ENCODE measurements at places on chromosomes 16 and 17.

DNA sequence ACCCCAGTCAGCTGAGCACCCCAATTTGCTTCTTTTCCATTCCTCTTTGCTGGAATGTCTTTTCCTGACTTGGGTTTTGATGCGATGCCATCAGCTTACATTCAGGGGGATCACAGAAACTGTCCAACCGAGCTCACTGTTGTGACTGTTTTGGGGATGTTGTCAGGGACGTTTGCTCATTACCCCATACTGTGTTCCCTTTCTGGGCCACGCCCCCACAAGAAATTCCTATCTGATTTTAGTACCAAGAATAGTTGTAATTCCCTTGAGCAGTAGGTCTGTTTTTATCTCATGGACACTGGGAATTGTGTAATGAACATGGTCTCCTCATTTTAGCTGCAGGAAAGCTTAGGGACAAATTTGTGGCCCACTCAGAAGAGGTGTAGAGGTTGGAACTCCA lies 2.6 kb upstream of the NTN1 start:
- DNase-seq = no peak

DNA sequence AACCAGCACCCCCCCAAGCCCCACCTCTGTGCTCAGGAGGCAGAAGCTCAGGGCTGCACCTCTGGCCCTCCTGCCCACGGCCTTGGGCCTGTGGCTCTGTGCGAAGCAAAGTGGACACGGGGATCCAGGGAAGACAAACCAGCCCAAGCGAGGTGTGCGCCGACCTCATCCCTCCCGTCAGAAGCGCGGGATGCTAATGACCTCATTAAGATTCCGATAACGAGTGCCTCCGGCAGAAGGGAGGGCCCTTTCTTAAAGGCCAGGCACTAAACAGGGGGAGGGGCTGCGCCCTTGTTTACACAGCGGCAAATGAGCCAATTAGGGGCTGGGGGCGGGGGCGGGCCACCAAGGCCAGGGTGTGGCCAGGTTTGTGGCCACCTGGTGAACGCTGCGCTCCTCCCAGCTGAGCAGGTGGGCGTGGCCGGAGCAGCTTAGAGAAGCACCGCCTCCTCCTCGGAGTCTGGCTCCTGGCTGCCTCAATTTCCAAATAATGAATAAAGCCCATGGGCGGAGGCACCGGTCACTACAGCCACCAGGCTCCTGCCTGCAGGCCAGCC lies 3.2 kb downstream of the CBX4 start:
- peak; percentile 57 for DNase-seq

DNA sequence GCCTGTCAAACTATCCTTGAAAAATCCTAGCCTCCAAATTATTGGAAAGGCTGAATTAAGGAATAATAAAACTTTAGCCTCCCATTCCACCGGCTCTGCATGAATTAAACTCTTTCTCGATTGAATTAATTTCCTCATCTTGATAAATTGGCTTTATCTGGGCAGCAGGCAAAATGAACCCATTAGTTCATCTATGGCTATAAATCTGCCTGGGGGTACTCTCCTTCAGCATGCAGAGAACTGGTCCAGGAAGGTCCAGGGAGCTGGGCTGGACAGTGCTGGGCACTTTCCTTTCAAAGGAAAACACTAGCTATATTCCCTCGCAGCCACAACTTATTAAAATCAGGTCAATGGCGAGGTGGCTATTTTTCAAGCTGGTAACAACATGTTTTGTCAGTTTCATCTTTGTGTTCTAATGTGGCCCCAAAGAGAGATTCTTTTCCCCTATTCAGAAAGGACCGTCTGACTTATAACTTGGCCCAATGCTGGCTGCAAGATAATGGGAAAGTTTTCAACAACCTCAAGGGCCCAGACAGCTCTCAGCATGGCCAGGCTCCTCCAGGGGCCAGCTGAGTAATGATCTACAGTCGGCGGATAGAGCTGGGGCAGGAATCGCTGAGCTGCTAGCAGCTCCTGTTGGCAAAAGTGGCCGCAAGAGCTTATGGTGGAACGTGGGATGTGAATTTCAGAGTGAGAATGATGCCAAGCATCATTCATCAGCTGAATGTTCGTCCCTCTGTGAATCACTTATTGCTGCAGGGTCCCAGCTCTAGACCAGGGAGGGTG lies 326.9 kb downstream of the SLC39A11 start:
- no peak for DNase-seq

DNA sequence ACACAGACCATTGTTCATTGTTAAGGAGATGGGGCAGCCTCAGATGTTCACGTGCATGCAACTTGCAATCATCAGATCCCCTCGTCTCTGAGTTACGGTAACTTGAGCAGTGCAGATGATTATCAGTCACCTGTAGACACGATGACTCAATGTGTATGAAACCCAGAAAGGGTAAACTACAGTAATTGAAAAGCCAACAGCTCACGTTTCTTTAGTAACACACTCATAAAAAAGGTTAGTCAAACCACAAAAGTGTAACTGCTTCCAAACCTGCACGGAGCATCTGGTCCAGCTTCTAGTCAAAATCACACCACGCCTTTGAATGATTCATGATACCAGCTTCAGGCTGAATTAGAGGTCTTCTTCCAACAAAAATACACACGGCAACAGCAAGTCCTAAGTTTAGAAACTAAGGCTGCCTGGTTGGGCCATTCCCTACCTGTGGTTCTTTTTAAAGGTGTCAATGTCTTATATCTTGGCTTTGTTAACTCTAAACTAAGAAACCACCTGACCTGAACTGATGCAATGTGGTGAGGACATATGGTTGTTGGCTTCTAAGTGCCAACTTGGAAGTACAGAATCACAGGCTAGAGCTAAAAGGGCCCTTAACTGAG lies 32.3 kb downstream of the GRB7 start:
- no peak for DNase-seq

GRCh38 chr16:88697831-88698615 lies 8.2 kb downstream of the RNF166 start:
- DNase-seq = no peak

- no peak for DNase-seq
These were observed 51.2 kb downstream of the SNX29 start for GRCh38 chr16:12027558-12028287.

- no peak for DNase-seq
These were observed 8.9 kb downstream of the CIBAR2 start for GRCh38 chr16:85103114-85104079.

GRCh38 chr16:69314534-69314933 lies 3.4 kb downstream of the VPS4A start:
- DNase-seq = no peak

- no peak for DNase-seq
These were observed 8.4 kb downstream of the HSDL1 start for GRCh38 chr16:84136331-84137125.

DNA sequence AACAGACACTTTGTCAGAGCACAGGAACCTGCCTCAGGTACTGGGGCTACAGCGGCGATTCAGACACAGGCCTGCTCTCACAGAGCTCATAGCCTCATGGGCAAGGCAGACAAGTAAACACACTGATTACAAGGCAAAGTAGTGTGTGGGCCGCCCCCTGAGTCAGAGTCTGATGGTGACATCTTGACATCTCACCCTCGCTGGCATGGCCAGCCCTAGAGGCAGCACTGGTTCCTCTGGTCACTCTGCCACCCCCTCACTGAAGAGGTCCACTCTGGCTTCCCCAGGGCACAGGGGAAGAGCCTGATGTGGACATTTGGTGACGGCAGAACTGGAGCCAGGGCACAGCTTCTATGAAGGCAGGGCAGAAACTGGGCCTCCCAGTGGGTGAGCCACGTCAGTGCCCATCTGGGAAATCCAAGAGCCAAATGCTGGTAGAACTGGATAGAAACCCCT lies 32.9 kb upstream of the TOB1 start:
- no peak for DNase-seq

- DNase-seq = no peak
These were observed 7.3 kb upstream of the CDT1 start for GRCh38 chr16:88796278-88796677.

DNA sequence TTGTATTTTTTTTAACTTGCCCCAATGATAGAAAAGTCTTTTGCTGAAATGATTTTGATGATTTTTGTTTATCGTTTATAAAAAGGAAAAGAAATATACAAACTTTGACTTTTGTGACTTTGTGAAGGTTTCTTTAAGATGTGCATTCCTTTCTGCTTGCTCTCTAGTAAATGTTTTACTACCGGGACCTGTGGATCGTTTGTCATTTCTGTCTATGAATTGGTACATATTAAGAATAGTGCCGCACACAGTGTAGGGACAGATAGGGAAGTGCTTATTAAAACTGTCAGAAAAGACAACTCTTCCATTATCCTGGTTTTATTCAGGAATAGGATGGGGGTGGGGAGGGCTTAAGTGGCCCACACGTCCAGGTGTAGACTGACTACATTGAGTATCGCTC lies 8.1 kb upstream of the PSMC5 start:
- no peak for DNase-seq

DNA sequence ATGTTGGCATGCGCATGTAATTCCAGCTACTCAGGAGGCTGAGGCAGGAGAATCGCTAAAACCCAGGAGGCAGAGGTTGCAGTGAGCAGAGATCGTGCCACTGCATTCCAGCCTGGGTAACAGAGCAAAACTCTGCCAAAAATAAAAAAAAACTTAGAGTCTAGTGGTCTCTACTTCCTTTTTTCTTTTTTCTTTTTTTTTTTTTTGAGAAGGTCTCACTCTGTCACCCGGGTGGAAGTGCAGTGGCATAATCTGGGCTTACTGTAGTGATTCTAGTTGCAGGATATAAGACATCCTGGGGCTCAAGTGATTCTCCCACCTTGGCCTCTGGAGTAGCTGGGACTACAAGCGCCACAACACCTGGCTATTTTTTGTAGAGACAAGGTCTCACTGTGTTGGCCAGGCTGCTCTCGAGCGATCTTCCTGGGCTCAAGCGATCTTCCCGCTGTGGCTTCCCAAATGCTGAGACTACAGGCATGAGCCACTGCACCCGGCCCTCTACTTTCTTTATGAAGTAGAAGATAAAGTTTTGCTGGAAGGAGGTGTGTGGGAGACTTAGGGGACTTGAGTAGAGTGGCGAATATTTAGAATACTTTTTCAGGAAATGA lies 47.9 kb upstream of the TAOK1 start:
- DNase-seq = peak; percentile 44

DNA sequence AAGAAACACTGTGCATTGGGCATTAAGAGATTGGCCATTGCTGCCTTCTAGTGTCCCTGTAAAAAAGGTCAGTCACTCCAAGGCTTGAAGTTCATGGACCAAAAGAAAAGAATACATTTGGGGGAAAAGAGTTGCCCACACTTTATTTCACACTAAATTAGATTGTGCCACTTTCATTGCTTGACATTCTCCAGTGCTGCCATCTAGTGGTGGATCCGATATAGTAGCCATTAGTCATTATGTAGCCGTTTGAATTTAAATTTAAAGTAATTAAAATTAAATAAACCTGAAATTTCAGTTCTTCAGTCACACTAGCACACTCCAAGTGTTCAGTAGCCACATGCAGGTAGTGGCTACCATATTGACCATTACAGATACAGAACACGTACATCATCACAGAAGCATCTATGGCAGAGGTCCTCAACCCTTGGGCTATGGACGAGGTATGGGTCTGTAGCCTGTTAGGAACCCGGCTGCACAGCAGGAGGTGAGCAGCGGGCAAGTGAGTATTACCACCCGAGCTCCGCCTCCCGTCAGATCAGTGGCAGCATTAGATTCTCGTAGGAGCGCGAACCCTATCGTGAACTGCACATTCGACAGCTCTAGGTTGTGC lies 21.9 kb upstream of the CDH5 start:
- DNase-seq = peak; percentile 55

DNA sequence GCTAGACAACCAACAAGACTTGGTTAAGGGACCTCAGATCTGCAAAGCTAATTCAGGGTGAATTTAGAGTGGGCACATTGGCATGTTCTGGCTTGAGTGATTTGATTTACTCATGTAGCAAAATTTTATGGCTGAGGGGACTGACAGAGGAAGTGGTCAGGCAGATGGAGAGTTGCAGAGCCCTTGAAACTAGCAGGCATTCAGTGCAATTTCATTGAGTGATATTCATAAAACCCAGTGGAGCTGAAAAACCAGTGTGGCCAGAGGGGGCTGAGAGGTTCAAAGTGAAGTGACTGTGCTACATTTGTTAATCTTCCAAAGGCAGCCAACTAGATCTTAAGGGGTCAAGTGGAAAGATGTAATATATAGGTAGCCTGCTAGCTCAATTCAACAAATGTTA lies 2.2 kb upstream of the TMEM94 start:
- DNase-seq = peak; percentile 72

DNA sequence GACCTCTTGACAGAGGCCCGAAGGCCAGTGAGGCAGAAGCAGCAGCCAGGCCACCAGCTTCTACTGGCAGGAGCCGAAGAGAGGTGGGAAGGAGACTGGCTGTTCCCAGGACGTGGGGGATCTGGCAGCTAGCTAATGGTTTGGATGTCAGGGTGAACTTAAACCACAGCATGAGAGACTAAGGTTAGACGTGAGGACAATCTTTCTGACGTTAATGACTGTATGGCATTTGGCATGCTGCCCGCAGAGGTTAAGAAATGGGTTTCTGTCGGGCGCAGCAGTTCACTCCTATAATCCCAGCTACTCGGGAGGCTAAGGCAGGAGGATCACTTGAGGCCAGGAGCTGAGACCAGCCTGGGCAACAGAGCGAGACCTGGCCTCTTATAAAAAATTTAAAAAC lies 6.3 kb upstream of the KRT13 start:
- no peak for DNase-seq

DNA sequence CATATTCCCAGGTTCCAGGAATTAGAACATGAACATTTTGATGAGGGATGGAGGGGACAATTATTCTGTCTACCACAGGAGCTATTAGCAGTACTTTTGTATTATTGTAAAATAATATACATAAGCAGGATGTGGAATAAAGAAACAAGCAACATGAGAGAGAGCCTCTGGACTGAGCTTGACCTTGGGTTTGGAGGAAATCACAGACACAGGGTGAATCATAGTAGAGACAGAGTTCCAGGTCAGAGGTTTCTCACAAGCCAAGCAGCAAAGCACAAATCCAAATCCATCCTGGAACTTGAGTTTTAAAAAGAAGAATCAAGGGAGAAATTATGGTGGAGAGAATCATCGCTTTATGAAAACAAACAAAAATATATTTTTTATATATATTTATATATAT lies 5.1 kb downstream of the KRT31 start:
- DNase-seq = no peak

DNA sequence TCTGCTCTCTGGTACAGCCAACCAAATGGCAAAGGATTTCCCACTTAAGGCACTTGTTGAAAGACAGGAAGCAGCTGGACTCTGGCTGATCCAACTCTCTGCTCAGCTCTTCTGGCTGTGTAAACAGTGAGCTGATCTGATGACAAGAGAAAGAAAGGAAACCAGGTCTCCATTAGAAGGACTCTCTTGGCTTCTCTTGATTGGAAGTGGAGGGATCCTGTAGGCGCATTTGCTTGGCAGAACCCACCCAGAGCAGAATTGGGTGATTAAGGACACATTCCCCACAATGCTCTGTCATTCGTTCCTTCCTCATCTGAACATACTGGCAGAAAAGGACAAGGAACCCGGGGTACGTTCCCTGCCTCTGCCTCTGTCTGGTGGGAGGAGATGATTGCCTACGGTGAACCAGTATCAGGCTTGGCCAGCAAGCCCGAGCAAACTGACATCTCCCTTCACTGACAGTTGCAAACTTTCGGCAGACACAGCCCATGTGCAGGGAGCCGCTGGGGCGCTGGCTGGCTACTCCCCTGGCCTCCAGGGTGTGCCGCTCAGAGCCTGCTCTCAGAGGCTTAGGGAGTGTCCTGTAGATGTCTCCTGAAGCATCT lies 29.1 kb downstream of the LDHD start:
- DNase-seq = peak; percentile 68

- DNase-seq = peak; percentile 99
These were observed 23.4 kb downstream of the SLC25A10 start for GRCh38 chr17:81735264-81736102.

- DNase-seq = peak; percentile 27
These were observed 5.4 kb downstream of the MARCHF10 start for GRCh38 chr17:62802561-62803205.

GRCh38 chr16:84029297-84030047 lies 13.1 kb downstream of the SLC38A8 start:
- DNase-seq = peak; percentile 74
